ENCODE measurements at places on chromosomes 5 and 9. TPM values are rescaled to one million over a fixed set of nuclear protein-coding genes. Genes with fewer than 3 reads are reported as not detected.

SLC24A2 gene
- not detected for total RNA-seq

CENPH gene
- total RNA-seq, result 7.3 TPM

ANKRD33B gene
- total RNA-seq, result 8.4 TPM

FSD1L gene
- 3.0 TPM for total RNA-seq

ZNF462 gene
- total RNA-seq, result 12.9 TPM

ANKRD31 gene
- total RNA-seq, result 0.14 TPM

SLCO4C1 gene
- not detected for total RNA-seq

PLPP7 gene
- total RNA-seq, result 6.8 TPM

POU5F2 gene
- total RNA-seq, result 0.55 TPM

TNFSF15 gene
- 0.55 TPM for total RNA-seq

GGTA1 gene
- total RNA-seq, result not detected

SLCO6A1 gene
- not detected for total RNA-seq

SAPCD2 gene
- total RNA-seq, result 0.43 TPM

WNT8A gene
- total RNA-seq, result not detected

IL3 gene
- total RNA-seq, result not detected

SLC34A1 gene
- not detected for total RNA-seq

OTULINL gene
- 0.09 TPM for total RNA-seq

PCDHGB2 gene
- total RNA-seq, result 2.4 TPM

DMRT3 gene
- total RNA-seq, result not detected

FAM153A gene
- total RNA-seq, result not detected

GADD45G gene
- total RNA-seq, result 1.00 TPM

ELAVL2 gene
- 0.14 TPM for total RNA-seq

CCDC192 gene
- not detected for total RNA-seq

NUP188 gene
- total RNA-seq, result 23.4 TPM

HRCT1 gene
- 0.14 TPM for total RNA-seq

LCN15 gene
- total RNA-seq, result not detected
